ENCODE measurements at places on chromosomes 6 and 20.

- H3K4me1 ChIP-seq = no peaks in the 10 kb centered on the region
- no peak for DNase-seq
- peak overlapping the region; percentile 44 for H3K27ac ChIP-seq
- peaks cover 8% of the 10 kb centered on the region for H3K36me3 ChIP-seq
- H3K27me3 ChIP-seq = no peaks in the 10 kb centered on the region
Measured at GRCh38 chr20:8726460-8726859, 342.4 kb upstream of the PLCB4 start.

- no peaks in the 10 kb centered on the region for H3K36me3 ChIP-seq
- no peak overlapping the region for H3K4me3 ChIP-seq
- no peak for DNase-seq
- H3K4me1 ChIP-seq = peaks cover 8% of the 10 kb centered on the region
- no peak overlapping the region for H3K27ac ChIP-seq
Measured at GRCh38 chr20:53941680-53942471, 128.5 kb downstream of the BCAS1 start.

- H3K27me3 ChIP-seq = peaks cover 89% of the 10 kb centered on the region
- H3K27ac ChIP-seq = no peak overlapping the region
- DNase-seq = no peak
Measured at GRCh38 chr20:953742-954141, 37.6 kb upstream of the ANGPT4 start.

- no peaks in the 10 kb centered on the region for H3K36me3 ChIP-seq
- H3K27ac ChIP-seq = no peak overlapping the region
- DNase-seq = no peak
- no peaks in the 10 kb centered on the region for H3K4me1 ChIP-seq
Measured at GRCh38 chr6:145749632-145750031, 14.3 kb upstream of the EPM2A start.

DNA sequence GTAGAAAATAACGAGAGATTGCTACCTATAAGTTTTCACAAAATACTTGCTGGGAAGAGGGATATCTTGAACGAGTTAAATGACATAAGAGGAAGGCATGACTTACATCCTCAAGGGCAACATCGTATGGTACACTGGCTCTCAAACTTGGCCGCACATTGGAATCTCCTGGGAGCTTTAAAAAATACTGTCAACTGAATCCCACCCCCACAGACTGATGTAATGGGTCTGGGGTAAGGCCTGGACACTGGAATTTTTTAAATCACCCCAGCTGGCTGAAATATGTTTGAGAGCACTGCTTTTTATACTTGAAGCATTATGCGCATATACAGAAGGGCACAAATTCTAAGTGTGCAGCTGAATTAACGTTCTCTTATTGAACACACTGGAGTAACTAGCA is 8.0 kb upstream of the TSHZ2 start:
- no peak overlapping the region for H3K4me3 ChIP-seq
- peaks cover 68% of the 10 kb centered on the region for H3K27me3 ChIP-seq
- DNase-seq = no peak
- no peaks in the 10 kb centered on the region for H3K36me3 ChIP-seq
- H3K4me1 ChIP-seq = no peaks in the 10 kb centered on the region

DNA sequence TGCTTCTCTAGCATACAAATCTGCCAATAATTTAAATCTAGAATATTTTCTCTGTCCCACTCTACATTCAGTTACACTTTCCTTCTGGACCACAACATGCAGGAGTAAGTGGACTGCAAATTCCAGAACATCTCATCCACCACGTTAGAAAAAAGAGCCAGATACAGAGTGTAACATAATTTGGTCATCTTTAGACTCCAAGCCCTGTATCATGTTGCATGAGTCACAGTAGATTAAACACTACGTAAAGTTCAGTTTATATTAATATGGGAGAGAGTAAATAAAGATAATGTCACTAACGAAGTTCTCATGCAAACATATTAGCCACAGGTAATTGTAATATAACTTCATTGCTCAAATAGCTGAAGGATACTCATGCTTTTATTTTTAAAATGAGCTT is 327.0 kb downstream of the C6orf118 start:
- H3K36me3 ChIP-seq = no peaks in the 10 kb centered on the region
- DNase-seq = no peak
- H3K27ac ChIP-seq = no peak overlapping the region
- no peak overlapping the region for H3K4me3 ChIP-seq

DNA sequence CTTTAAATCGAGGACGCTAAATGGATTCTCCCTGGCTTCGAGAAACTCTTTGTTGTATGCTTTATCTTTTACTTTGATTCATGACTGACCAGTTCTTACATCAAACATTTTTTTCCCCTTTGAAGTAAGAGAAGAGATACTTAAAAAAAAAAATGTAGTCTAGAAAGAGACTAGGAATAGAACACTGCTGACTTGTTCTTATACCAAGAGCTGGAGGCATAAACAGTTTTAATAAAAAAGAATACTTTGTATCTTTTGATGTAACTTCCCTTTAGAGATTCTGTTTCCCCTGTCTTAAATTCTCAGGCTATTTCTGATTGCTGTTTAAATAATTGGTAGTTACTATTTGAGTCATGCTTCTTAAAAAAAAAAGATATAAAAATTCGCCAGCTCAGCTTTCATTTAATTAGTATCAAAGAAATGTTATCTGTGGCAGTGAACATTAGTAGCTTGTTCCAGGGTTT is 4.8 kb downstream of the ASXL1 start:
- H3K4me1 ChIP-seq = peaks cover 78% of the 10 kb centered on the region
- peaks cover 34% of the 10 kb centered on the region for H3K36me3 ChIP-seq
- H3K27me3 ChIP-seq = no peaks in the 10 kb centered on the region
- peak overlapping the region; percentile 70 for H3K27ac ChIP-seq
- no peak for DNase-seq
- peak overlapping the region; percentile 96 for H3K4me3 ChIP-seq

- no peaks in the 10 kb centered on the region for H3K36me3 ChIP-seq
- no peak overlapping the region for H3K27ac ChIP-seq
- no peak for DNase-seq
- no peaks in the 10 kb centered on the region for H3K4me1 ChIP-seq
- H3K27me3 ChIP-seq = peaks cover 16% of the 10 kb centered on the region
Measured at GRCh38 chr6:46989398-46989797, 52.7 kb downstream of the ADGRF1 start.

GRCh38 chr6:136517002-136517401 is 33.2 kb downstream of the MAP7 start:
- H3K4me3 ChIP-seq = no peak overlapping the region
- H3K27ac ChIP-seq = no peak overlapping the region
- no peak for DNase-seq
- no peaks in the 10 kb centered on the region for H3K4me1 ChIP-seq
- H3K36me3 ChIP-seq = no peaks in the 10 kb centered on the region

- peaks cover 36% of the 10 kb centered on the region for H3K27me3 ChIP-seq
- no peak overlapping the region for H3K27ac ChIP-seq
- H3K4me1 ChIP-seq = peaks cover 5% of the 10 kb centered on the region
- DNase-seq = peak; percentile 1
Measured at GRCh38 chr6:46062312-46062711, 46.7 kb upstream of the CLIC5 start.

DNA sequence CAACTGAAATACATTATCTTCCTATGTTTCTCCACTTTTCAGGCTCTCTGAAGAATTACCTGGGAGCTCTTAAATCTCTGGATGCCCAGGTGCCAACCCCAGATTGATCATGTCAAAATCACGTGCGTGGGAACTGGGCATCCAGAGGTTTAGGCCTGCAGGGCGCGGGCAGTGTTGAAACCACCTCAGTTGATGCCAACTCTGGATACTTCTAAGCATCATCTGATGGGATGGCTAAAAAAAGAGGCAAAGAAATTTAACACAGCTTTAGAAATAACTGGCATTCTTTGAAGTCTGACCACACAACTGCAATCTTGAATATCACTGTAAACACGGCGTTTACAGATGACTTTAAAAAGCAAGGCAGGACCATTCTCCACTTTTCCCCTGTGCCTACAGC is 41.9 kb downstream of the PTGIS start:
- H3K4me3 ChIP-seq = no peak overlapping the region
- H3K27me3 ChIP-seq = peaks cover 26% of the 10 kb centered on the region
- H3K36me3 ChIP-seq = no peaks in the 10 kb centered on the region
- no peaks in the 10 kb centered on the region for H3K4me1 ChIP-seq

DNA sequence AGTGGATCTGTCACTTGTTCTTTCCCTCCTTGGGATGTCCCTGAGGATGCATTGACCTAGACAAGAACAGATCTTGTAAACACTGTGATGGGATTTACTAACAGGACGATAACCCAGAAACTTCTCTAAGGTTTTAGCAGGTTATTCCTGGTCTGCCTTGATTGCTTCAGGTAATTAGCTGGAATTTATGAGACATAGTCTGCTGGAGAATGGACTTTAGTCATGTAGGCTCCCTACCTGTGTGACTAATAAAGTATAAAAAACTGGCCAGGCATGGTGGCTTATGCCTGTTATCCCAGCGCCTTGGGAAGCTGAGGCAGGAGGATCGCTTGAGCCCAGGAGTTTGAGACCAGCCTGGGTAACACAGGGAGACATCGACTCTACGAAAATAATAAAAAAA is 96.1 kb downstream of the PAK5 start:
- no peaks in the 10 kb centered on the region for H3K36me3 ChIP-seq
- no peak overlapping the region for H3K4me3 ChIP-seq
- H3K4me1 ChIP-seq = no peaks in the 10 kb centered on the region
- H3K27me3 ChIP-seq = no peaks in the 10 kb centered on the region

DNA sequence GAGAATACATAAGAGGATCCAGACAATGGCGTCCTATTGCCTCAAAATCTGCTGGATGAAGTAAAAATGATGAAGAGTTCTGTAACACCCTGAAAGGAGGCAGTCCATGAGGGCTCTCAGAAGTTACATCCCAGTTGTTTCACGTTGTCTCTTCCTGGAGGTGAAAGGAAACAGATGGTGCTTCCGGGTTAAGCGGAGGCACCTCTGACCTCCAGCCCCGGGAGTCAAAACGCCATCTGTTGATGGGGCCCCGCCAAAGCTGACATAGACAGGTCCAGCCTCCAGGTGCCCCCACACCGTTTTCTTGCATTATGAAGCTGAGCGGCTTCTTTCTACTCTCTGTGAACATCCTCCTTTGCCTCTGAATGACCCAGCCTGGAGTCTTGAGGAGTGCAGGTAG is 9.5 kb downstream of the SEMG2 start:
- H3K27ac ChIP-seq = no peak overlapping the region
- no peak for DNase-seq
- H3K4me1 ChIP-seq = no peaks in the 10 kb centered on the region
